ENCODE measurements at places on chromosomes 1 and 21.

DNA sequence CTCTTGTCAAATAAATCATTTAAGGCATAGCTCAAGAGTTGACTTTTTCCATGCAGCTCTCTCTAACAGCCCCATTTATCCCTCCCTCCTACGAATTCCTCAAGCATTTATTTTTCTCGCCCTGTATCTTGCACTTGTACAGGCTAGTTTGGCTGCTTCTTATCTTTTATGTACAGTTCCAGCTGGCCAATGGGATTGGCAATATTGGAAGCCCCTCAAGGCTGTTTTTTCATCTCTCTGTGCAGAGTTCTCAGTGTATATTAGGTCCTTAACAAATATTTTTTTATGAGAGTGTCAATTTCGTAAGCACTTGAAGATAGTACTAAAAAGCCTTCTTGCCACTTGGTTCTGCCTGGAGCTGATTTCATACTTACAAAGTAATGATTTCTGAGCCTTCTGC, 356.0 kb downstream of the ST6GALNAC3 start:
- no peak for DNase-seq

DNA sequence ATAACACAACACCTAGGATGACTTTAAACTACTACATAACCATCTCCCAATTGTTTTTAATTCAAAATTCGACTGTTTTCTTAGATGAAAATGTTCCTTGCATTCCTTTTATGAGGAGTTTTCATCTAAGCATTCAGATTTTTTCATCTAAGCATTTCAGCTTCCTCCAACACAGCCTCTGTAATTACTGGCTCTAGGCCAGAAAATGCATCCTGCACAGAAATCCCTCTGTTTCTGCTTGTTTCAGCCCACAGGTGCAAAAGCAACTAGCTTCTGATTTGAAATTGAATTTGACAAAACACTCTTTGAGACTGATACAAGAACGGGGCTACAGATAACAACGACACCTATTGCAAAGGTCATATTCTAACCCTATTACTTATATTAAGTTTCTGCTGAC, 90.4 kb downstream of the RGS21 start:
- DNase-seq = no peak

- DNase-seq = no peak
These were observed 525.6 kb upstream of the CAMK1G start for GRCh38 chr1:209057901-209058300.

DNA sequence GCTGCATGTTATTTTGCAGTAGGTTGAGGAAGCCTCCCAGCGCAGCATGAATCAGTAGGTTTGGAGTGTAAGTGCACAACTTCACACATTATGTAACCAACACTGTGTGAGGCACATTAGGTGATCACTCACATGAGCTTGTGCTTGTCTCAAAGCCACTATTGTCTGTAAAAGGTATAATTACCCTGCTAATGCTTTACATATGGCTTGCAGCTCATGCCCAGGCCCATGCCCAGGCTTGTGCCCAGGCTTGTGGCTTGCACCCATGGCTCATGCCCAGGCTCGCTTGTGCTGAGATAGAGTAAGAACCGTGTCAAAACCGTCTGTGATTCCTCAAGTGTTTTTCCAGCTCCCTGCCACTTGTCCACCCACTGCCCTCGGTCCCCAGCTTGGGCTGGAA, 596.3 kb downstream of the LTN1 start:
- DNase-seq = no peak

DNA sequence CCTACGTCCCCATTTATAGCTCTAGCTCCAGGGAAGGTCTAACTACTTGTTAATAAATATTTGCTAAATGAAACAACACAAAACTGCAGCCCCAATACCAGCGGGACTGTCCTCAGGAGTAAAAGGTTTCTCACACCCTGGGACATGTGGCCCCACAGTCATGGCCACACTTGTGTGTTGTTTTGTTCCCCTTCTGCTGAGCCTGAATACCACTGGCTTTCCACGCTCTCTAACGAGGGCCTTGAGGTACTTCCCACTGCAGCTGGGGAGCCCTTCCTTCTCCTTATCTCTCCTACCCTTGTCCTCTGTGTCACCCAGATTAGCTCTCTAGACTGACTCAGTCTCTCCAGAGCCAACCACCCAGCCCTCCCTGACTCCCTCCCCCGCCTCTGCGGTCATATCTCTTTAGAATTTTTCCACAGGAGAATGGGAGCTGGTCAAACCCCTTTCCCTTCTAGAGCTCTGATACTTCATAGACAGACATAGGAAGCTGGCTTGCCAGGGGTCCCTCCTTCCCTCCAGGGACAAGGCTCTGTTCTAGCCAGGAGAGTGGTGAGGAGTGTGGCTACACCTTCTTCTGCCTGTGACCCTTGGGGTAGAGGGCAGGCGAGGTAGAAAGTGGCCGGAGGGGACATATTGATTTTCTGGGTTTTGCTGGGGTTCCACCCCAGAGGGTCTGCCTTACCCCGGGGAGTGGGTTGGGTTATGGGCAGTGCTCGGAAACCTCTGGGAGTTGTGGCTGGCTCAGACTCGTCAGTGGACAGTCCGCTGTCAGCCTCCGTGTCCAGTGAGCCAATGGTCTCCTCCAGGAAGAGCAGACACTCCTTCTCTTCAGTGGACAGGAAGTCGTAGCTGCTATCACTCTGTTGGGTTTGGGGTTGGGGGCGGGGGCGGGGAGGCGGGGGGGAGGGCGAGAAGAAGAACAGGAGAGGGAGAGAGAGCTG, 8.1 kb downstream of the C1orf116 start:
- DNase-seq = peak; percentile 5

DNA sequence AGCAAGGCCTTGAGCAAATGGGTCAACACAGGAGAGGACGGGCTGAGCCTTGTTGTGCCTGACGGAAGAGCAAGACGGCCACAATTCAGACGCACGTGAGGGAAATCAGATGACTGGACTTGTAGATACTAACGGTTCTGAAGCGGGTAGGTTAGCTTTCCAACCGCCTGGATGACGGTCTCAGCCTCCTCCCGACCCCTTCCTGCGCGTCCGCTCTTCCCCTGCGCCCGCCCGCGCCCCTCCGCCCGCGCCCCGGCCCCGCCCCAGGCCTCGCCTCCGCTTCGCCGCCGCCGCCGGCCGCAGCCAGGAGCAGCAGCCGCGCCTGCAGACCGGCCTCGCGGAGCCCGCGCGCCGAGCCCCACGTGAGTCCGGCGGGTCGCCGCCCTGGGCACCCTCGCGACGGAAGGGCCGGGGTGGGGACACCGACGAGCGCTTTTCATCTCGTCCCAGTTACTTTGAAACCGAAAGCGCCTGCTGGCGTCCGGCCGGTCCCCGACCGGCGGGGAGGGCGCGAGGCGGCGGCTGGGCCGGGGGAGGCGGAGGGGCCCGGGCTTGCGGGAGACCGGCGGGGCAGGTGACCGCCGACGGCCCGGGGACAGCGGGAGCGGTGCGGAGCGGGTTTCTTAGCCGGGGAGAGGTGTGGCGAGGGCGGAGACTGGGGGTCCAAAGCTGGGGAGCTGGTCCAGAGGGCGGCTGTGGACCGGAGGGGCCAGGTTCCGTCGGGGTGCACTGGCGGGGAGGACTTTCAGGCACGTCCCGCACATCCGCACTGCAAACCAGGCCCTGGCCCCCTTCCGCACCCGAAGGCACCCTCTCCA, at the start of gene TRAF5:
TRAF5 (plus strand) TSS at position 306 of the 818 bp plus-strand sequence. CDS start 26,407 bp downstream, outside the sequence.
- DNase-seq = peak; percentile 18

DNA sequence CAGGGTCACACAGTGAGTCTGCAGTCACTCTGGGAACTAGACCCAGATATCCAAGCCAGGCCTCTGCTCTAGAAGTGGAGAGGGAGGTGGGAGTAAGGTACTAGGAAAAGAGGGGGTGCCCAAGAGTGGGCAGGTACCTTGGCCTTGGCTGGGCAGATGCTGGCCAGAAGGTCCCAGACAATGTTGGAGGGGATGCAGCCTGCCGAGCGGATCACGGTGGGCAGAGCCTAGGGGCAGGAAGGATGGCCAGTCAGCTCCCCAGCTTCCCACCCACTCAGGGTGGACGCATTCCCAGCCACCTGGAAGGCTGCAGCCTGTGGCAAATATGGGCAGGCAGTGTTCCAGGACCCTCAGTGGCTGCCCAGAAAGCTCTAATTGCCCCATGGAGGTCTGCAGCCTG, 23.3 kb downstream of the SPOCD1 start:
- DNase-seq = no peak

- DNase-seq = no peak
These were observed 71.0 kb downstream of the EVI5 start for GRCh38 chr1:92713939-92714338.

DNA sequence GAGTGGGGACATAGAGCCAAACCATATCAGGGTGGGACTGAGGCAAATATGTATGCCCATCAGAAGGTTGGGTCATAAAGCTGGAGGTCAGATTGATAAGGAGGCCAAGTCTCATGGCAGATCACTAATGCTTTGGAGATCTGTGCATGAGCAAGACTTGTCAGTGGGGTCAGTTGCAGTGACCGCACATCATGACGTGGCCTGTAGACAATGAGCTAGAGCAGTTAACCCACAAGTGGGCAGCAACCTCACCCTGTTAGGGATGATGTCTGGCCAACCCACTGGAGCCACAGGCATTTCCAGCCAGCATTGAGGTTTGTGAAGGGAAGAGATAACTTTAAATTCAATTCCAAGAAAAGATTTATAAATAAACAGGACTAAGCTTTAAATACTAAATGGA, 66.7 kb downstream of the XCL1 start:
- DNase-seq = no peak

GRCh38 chr21:32566741-32567389, 18.5 kb downstream of the TCP10L start:
- no peak for DNase-seq

DNA sequence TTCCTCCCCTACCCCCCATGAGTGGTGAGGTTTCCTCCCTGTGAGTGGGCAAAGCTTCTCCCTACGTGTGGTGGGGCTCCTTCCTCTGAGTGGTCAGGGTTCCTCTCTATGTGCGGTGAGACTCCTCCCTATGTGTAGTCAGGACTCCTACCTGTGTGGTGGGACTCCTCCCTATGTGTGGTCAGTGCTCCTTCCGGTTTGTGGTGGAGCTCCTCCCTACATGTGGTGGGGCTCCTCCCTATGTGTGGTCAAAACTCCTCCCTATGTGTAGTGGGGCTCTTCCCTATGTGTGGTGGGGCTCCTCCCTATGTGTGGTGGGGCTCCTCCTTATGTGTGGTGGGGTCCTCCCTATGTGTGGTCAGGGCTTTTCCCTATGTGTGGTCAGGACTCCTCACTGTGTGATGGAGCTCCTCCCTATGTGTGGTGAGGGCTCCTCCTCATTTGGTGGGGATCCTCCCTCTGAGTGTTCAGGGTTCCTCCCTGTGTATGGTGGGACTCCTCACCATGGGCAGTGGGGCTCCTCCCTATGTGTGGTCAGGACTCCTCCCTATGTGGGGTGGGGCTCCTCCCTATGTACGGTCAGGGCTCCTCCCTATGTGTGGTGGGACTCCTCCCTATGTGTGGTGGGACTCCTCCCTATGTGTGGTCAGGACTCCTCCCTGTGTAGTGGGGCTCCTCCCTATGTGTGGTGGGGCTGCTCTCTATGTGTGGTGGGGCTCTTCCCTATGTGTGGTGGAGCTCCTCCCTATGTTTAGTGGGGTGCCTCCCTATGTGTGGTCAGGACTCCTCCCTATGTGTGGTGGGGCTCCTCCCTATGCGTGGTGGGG, 29.1 kb downstream of the PRSS38 start:
- no peak for DNase-seq

DNA sequence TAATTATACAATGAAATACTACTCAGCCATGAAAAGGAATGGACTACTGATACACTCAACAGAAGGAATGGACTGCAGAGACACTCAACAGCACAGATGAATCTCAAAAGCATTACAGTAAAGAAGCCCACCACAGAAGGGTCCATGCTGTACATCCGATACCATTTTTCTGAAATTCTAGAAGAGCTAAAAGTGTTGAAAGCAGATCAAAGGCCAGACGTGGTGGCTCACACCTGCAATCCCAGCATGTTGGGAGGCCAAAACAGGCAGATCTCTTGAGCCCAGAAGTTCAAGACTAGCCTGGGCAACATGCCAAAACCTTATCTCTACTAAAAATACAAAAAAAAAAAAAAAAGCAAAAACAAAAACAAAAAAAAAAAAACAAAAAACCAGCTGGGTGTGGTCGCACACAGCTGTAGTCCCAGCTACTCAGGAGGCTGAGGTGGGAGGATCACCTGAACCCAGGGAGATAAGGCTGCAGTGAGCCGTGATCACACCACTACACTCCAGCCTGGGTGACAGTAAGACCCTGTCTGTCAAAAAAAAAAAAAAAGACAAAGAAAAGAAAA, 15.5 kb downstream of the PPP1R15B start:
- no peak for DNase-seq

- peak; percentile 71 for DNase-seq
These were observed 8.3 kb downstream of the XCL2 start for GRCh38 chr1:168535536-168535935.

GRCh38 chr1:36055706-36056105, 28.2 kb upstream of the TEKT2 start:
- no peak for DNase-seq

- no peak for DNase-seq
These were observed 194.3 kb upstream of the CAMK1G start for GRCh38 chr1:209389258-209389657.

DNA sequence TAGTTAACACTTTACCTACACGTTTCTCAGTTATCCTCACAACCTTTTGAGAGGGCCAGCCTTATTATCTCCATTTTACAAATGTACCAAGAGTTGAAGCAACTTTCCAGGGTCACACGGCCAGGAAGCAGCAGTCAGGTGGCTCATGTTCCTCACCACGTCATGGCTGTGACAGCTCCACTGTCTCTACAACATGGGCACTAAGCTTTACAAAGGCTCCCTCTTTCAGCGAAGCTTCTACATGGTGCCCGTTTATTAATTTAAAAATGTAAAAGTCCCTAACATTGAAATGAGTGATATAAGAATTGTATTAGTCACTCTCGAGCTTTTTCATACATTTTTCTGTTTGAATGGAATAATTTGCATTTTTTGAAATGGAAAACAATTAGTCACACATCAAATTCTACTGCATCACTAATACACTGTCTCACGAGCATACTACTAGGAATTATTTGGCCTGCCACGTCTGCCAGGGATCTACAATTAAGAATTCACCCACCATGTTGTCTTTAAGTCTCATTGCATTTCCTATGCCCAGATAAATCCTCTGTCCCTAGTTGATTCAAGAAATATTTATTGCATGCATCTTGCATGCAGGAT, 28.4 kb upstream of the LIN9 start:
- no peak for DNase-seq

GRCh38 chr1:158809256-158809655, 21.9 kb upstream of the MNDA start:
- DNase-seq = no peak

DNA sequence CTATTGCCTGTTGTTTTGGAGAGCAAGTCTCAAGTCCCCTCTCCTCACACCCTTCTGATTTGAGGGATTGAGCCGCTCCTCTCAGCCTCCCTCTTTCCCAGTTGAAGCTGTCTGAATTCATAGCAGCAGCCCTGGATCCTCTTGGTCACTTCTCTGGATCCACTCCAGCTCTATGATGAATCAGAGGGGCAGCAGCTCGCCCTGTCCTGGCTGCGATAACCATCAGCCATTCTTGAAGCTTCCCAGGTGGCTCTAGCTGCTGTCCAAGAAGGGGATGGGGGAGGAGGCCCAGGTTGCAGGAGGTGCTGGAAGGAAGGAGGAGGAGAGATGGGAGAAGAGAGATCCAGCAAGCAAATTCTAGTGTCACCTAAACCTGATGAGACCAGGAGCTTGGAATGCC, 31.3 kb downstream of the WNT4 start:
- DNase-seq = no peak

All from CD4-positive, alpha-beta T cell treated with Interleukin-4 for 4 hours (primary cell).